ENCODE measurements at places on chromosomes 2 and 18.

GRCh38 chr2:160141912-160142311, 58.2 kb downstream of the ITGB6 start:
- DNase-seq, result no peak

GRCh38 chr18:68233018-68233417, 481.9 kb downstream of the TMX3 start:
- no peak for DNase-seq

- DNase-seq, result no peak
Observed at GRCh38 chr2:23498943-23499342, 114.0 kb downstream of the KLHL29 start.

DNA sequence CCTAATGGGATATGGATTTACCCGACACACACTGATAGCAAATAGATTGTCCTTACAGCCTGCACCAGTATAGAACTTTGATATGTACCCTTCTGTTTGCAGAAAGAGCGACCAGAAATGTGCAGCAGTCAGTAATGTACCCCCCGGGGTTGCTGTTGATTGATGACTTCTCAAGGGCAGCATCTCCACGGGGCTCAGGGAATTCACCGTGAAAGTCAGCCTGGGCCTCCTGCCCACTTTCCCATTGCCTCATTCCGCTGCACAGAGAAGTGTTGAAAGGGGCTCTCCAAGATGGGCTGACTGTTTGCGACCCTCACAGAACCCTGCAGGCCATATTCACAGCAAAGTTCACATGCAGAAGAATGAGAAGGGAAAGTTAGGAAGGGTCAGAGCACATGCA, 241.3 kb downstream of the PRKCE start:
- no peak for DNase-seq

- no peak for DNase-seq
Observed at GRCh38 chr2:62475172-62476011, 30.6 kb downstream of the TMEM17 start.

DNA sequence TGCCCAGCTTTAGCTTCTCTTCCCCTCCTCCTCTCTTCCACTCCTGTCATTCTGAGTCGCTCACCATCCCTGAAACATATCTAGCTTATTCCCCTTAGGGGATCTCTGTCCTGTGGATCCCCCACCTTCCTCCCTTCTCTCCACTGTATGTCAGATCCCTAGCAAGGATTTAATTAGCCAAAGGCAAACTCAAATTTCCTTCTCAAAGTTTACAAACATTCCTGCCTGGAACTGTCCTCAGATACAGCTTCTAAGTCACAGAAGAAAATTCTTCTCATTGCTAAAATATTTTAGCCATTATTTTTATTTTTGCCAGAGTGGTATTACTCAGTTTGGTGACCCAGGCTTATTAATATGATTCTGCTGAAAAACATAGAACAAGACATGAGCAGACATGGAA, 315.3 kb downstream of the CYP26B1 start:
- DNase-seq, result no peak

DNA sequence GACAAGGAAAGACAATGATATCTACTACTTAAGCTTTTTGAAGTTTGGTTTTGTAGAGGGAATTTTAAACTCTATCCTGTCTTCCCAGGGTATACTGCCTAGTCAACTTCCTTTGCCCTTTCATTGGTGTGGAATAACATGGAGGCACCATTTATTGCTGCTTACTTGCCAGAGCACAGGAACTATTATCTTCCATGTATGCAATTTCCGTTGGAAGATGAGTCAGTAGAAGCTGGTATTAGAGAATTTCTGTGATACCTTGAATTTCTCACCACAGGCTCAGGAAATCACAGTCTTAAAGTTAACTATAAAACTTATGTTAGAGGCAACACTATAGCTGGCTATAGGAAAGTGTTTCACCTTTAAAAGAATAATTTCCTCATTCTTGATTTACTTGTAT, 40.9 kb upstream of the RGPD4 start:
- DNase-seq, result no peak

DNA sequence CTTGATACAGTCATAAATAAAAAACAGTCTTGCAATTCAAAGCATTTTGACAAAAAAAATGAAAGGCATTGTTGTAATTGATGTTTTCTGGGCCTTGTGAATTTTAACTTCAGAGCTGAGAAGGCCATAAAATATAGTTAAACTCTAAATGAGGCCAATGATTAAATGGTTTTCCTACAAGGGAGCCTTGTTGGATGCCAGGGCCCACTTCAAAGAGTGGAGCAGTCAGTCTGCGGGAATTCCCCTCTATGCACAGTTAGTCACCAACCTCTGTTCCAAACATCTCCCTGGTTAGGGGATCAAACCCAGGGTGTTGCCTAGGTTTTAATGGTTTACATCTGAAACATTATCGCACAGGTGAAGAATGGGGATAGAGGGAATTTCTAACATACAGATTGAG, 143.4 kb downstream of the NCKAP5 start:
- DNase-seq, result no peak

GRCh38 chr2:67974559-67975430, 88.0 kb downstream of the C1D start:
- DNase-seq, result no peak

- peak; percentile 58 for DNase-seq
Observed at GRCh38 chr2:43224571-43225092, 1.8 kb downstream of the ZFP36L2 start.

DNA sequence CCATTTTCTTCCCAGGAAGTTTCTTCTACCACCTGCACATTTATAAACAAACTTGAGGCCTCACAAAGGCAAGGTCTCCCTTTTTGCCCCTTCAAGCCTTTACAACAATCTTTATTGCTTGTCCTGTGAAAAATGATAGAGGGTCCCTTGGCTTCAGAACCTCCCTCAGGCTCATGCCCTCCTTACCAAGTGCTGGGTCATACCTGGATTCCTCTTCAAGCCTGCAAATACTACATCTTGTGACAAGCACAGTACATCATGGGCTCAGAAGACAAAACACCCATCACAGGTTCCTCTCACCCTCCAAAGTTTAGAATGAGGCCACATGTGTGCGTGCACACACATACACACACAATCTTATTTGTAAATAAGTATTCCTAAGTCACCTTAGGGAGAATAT, 9.1 kb downstream of the CAPN14 start:
- DNase-seq, result no peak

DNA sequence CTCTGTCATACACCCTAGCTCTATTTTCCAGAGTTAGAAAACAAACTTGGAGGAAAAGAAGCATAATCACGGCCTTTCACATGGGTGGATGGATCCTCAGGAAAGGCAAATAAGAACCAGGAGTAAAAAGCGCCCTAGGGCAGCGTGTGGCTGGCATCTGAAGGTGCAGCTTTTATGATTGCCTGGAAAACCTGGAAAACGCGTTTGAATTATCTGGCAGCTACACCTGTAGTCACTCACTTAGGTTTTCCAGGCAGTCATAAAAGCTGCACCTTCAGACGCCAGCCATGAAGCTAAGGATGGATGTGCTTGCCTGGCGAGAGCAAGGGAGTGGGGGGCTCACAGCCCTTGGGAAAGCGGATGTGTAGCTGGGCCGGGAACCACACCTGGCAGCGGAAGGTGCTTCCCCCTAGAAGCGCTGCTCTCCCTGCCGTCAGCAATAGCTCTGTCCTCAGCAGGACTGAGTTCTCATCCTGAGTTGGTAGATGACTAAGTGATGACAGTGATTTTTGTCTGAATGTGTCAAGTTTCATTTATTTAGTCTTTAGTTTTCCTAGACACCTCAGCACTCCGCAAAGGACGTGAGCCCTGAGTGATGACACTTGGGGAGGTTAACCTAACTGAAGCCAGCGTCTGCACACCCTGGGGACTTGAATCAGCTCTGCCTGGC, 82.0 kb downstream of the DCDC2C start:
- DNase-seq, result no peak

GRCh38 chr2:86323273-86324021, 14.0 kb downstream of the REEP1 start:
- DNase-seq, result no peak

DNA sequence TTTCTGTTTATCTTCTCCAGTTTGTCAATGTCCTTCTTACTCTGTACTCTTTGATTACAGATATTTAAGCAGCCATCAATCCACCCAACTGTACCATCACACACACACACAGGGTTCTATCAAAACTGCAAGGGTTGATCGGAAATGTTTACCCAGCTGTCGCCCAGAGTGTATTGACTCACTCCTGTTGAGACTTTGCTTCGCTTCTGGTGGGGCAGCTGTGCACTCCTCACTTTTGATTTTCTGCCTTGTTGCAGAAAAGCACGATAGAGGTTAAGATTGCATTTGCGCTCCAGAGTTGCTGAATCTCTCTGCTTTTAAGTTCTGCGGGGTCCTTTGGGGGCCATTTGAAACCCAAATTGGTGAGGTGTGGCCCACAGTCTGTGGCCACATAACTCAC, 216.2 kb downstream of the SETBP1 start:
- no peak for DNase-seq

- no peak for DNase-seq
Observed at GRCh38 chr2:218981390-218981880, 3.5 kb downstream of the FEV start.

- no peak for DNase-seq
Observed at GRCh38 chr2:239025096-239025801, 177.4 kb downstream of the TWIST2 start.

DNA sequence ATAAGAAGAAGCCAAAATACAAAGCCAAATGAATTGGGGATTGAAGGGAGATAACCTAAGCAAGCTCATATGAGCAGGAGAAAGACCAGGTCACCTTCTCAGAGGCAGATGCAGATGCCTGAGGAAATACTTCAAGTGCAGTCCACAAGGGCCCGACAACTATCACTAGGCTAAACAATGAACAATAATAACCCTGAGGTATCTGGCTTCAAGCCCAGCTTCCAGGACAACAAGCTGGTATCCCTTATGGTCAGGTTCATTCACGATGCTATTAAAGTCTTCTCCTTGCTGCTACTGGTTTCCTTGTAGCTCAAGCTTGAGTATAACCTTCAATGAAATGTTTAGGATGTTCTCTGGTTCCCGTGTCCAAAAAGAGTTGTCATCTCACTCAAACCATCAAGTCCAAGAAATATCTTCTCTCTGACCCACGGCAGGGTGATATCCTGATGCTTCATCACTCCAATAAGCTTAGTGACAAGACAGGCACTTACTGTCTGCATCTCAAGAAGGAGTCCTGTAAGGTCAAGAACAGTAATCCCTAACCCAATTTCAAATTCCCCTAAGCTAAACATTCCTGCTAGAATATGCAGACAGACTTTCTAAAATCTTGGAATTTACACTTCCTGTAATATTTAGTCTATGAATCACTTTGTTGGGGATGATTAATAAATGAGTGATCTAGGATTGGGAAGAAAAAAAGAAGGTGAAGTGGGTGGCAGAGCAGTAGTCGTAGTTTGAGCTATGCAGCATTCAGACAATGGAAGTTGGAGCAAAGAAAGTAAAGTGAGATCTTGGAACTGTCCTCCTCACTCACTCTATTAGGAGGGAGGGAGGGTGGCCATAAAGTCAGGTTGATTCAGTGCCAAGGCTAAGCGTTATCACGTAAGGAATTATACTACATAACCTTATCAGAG, 33.1 kb downstream of the CHN1 start:
- no peak for DNase-seq

GRCh38 chr2:219563271-219563928, 7.9 kb downstream of the OBSL1 start:
- no peak for DNase-seq

DNA sequence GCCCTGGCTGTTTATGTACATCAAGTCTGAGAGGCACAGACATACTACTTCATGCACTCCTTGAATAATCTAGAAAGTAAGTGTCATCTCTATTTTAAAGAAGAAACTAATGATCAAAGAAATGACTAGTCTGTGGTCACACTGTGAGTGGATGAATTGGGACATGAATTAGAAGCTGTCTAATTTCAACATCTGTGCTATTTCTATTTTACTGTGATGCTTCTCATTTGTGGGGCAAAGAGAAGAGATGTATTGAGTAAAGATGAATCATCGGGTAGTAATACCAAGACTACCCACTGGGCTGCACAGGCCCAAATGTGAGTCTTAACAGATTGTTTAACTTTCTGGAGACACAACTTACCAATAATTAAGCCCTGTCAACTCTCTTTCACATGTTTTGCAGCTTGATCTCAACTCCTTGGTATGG, 42.4 kb upstream of the MTIF2 start:
- DNase-seq, result no peak

- DNase-seq, result no peak
Observed at GRCh38 chr2:63194175-63194574, 143.5 kb downstream of the OTX1 start.

- no peak for DNase-seq
Observed at GRCh38 chr2:159711562-159712142, 654 bp upstream of the MARCHF7 start.

- no peak for DNase-seq
Observed at GRCh38 chr2:44546459-44547127, 184.8 kb downstream of the CAMKMT start.

- DNase-seq, result peak; percentile 46
Observed at GRCh38 chr2:157901325-157901724, 25.2 kb upstream of the ACVR1 start.

DNA sequence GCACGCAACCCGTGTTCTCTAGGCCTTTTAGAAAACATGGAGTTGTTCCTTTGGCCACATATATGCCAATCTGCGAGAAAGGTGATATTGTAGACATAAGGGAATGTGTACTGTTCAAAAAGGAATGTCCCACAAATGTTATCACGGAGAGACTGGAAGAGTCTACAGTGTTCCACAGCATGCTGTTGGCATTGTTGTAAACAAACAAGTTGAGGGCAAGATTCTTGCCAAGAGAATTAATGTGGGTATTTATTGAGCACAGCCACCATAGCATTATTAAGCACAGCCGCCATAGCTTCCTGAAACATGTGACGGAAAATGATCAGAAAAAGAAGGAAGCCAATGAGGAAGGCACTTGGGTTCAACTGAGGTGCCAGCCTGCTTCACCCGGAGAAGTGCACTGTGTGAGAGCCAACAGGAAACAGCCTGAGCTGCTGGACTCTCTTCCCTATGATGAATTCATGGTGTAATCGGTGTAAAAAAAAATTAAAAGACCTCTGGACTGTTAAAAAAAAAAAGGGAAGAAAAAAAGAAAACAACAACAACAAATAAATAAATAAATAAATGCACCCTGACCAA, 29.0 kb upstream of the REL start:
- no peak for DNase-seq

DNA sequence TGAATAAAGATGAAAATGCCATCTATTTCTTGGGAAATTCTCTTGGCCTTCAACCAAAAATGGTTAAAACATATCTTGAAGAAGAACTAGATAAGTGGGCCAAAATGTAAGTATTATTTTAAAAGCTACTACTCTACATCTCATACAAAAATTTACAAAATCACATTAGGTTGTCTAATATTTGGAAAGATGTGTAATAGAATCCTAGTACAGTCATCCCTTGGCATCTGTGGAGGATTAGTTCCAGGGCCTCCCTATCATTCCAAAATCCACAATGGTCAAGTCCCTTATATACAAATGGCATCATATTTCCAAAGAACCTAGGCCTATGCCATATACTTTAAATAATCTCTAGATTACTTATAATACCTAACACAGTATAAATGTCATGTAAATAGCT, 41.2 kb downstream of the KYNU start:
- no peak for DNase-seq

GRCh38 chr2:233446606-233447305, 92.5 kb downstream of the DGKD start:
- no peak for DNase-seq

Measured in CD4-positive, alpha-beta T cell treated with Interleukin-6 for 4 hours (primary cell).